ENCODE measurements at places on chromosomes 2 and 18. TPM values are rescaled to one million over a fixed set of nuclear protein-coding genes. Genes with fewer than 3 reads are reported as not detected.

The ASXL3 gene
- total RNA-seq = 0.14 TPM

The RNF144A gene
- total RNA-seq = 11.0 TPM

The PKP4 gene
- total RNA-seq = 50.5 TPM

The REEP1 gene
- total RNA-seq = 0.29 TPM

The KLF7 gene
- total RNA-seq = 42.9 TPM

The SERPINB12 gene
- total RNA-seq = not detected

The SP5 gene
- total RNA-seq = not detected

The CAPG gene
- 26.0 TPM for total RNA-seq

The CDH20 gene
- not detected for total RNA-seq

The YWHAQ gene
- total RNA-seq = 541 TPM

The GPR35 gene
- total RNA-seq = 0.13 TPM

The SCN3A gene
- total RNA-seq = not detected

The FLACC1 gene
- 2.3 TPM for total RNA-seq

The FAP gene
- 0.53 TPM for total RNA-seq

The KATNAL2 gene
- total RNA-seq = 3.0 TPM

The RUFY4 gene
- not detected for total RNA-seq

The TBR1 gene
- total RNA-seq = under 0.01 TPM

The AMER3 gene
- total RNA-seq = not detected

The RAB6C gene
- not detected for total RNA-seq

The CLEC4F gene
- not detected for total RNA-seq

The ASPRV1 gene
- 0.14 TPM for total RNA-seq

The LBH gene
- total RNA-seq = 5.2 TPM
